ENCODE measurements at places on chromosomes 16 and 17.

GRCh38 chr16:84914273-84914672 lies 94.5 kb downstream of the CRISPLD2 start:
- DNase-seq, result no peak

GRCh38 chr16:2912330-2913199 lies 834 bp downstream of the FLYWCH1 start:
- DNase-seq, result no peak

- DNase-seq, result no peak
Observed at GRCh38 chr17:17696085-17696484, 14.8 kb downstream of the RAI1 start.

DNA sequence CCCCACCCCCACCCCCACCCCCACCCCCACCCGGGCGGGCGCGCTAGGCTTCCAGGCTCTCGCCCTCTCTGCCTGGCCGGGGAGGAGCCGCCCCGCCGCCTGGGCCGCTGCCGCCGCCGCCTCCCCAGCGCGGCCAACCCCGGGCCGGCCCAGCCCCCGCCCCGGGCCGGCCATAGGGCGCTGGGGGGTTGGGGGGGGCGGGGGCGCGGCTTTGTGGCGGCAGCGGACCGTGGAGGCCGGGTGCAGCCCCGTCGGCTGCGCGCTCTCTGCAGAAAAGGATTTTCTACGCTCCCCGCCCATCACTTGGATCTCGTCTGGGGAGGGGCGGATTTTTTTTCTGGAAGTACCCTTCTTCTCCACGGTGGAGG lies 230.9 kb downstream of the MRTFB start:
- peak; percentile 77 for DNase-seq

DNA sequence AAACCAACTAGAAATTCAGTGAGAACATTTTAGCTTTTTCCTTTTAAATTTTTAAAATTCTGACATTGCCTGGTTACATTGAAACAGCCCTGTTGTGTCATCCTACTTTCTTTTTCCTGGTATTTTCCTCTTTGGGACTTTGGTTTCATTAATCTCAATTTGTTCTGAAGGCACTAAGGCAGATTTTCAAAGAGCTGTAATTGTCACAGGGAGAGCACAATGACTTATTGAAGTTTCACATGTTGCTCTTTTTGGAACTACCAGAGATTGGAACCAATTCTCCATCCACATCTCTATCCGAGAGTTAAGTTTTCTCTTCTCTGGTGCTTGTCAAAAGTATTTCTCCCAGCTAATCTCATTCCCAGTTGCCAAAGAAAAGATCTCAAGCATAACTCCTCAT lies 144.7 kb upstream of the TBX2 start:
- DNase-seq, result no peak

All from left forelimb (tissue), 1 donor.